RCC 7860 (cell line): ENCODE measurements at places on chromosomes 6 and 20.

DNA sequence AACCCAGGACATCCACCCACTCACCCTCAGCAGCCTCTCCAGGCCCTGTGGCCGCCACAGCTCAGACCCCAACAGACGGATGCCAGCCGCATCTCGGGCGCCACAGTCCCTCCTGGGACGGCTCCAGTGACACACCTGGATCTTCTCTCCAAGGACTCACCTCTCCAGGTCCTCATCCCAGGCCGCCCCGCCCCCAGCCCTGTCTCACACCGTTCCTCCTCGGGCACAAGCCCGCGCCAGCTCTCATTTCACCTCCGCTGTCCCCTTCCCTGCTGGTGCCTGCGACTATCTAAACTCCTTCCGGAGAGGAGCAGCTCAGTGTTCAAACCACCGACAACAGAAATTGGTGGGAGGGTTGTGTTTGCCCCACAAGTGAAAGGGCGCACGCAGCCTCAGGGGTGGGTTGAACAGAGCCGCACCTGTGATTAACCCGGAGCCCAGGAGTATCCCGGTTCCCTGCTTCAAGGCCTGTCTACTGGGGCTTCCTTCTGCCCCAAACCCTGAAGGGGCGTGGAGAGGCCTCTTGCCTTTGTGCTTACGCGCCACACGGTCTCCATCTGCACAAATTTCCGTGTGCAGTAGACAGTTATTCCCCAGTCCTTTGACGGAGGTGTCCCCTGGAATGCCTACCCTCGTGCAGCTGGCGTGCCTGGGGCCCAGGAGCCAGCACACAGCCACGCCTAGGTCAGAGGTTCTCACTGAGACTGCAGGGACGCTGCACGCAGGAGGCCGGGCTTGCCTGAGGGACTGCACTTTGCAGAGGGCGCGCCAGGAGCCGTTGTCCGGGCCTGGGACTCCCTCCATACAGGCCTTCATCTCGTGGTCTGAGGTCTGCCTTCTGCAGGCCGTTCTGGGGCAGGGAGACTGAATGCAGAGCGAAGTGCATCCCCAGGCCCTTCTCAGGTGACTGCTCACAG is 232.7 kb downstream of the DLL1 start:
- DNase-seq = no peak

DNA sequence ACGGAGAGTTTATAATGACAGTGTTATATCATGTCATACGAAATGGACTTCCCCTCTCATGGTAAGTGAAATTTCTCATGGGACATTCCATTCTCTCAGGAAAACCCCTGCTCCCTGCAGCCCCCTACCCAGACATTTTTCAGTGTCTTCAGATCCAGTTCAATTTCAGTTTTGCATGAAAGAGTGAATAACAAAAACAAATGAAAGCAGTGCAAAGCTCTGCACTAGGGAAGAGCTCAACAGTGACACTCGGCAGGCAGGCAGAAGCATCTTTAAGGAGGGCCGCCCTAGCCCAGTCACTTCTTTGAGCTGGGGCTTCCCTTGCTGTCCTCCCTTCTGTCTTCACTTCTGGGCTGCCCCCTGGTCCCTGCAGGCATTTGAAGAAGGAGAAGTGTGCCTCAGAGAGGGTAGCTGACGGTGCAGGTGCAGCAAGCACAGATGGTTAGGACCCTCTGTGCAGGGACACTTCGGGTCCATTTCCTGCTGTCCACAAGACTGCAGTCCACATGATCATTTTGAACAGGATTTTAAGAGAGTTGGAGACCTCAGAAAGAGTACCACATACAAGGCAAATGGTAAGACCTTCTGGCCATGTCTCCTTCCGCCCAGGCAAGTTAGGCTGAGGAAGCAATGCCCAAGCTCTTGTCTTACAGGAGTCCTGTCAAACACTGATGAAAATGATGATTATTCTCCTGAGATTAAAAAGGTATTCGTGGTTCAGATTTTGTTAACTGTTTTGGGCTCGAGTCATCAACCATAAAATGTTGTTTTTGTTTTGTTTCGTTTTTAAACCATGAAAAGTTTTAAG is 5.4 kb upstream of the DUSP22 start:
- no peak for DNase-seq

DNA sequence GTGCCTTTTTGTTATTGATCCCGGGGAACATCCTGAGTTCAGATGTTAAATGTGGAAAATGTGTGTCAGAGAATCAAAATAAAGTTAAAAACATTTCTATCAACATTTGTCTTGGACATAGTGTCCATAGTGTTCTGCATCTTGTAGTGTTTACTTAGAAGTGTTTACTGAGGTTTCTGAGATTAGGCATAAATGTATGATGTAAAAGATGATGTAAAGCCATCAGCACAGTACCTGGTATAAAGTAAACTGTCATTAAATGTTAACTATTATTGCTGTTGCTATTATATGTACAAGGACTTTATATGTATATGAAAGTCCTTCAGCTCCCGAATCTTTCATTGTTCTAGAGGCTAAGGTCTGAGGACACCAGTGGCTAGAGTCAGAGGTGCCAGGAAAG is 28.2 kb upstream of the VEGFA start:
- no peak for DNase-seq

DNA sequence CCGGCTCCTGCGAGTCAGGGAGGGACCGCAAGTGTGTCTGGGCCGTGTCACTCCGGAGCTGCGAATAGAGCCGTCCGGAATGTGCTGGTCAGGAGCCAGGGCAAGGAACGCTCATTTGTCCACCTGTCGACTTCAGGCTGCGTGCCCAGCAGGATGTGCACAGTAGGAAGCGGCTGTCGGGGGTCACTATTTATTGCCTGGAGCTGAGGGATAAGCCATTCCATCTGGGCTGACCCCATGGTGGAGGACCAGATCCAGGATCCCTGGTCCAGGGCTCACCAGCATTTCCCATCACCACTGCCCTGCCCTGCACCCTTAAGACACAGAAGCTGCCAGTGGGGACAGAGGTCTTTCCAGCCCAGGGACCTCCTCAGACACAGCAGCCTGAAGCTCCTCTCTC is 14.7 kb downstream of the NTSR1 start:
- DNase-seq = no peak

- DNase-seq = no peak
Observed at GRCh38 chr20:21515300-21516179, 1.7 kb upstream of the NKX2-2 start.

GRCh38 chr6:108421366-108421765 is 126.5 kb downstream of the AFG1L start:
- DNase-seq = no peak

DNA sequence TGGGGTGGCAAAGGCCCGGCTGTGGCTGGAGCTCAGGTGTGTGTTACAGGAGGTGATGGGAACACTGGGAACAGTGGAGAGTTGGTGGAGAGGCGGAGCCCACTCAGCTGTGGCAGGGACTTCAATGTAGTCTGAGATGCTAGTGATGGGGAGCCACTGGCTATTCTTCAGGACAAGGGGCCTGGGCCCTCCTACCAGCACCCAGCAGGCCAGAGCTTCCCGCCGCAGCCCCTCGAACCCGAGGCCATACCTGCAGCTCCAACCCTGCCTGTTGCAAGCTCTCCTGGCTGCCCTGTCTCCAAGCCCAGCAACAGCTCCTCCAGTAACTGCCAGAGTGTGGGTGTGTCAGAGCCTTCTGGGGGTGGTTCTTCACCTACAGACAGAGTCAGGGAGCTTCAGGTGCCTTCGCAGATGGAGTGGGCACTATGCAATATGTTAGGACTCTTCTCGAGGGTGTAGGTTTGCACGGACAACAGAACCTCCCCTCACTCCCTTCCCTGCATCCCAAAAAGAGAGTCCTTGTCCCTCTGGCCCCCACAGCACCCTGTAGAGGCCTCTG is 146.2 kb upstream of the MLN start:
- DNase-seq = no peak

- DNase-seq = no peak
Observed at GRCh38 chr20:58921564-58921963, 59.5 kb upstream of the NELFCD start.

DNA sequence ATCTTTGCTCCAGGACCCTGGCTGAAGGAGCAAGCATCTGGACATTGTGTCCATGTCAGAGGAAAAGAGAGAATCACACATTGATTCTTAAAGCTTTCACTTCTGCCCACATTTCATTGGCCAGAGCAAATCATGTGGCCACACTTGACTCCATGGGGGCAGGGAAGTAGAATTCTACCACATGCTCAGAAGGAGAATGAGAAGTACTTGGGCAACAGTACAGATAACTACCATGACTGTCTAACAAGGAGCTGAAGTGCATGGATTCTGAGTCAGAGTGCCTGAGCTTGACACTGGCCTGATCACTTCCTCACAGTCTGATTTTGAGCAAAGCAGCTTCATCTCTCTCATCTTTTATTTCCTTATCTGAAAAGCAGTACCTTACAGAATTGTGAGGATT is 38.6 kb downstream of the GHRH start:
- DNase-seq = peak; percentile 50

DNA sequence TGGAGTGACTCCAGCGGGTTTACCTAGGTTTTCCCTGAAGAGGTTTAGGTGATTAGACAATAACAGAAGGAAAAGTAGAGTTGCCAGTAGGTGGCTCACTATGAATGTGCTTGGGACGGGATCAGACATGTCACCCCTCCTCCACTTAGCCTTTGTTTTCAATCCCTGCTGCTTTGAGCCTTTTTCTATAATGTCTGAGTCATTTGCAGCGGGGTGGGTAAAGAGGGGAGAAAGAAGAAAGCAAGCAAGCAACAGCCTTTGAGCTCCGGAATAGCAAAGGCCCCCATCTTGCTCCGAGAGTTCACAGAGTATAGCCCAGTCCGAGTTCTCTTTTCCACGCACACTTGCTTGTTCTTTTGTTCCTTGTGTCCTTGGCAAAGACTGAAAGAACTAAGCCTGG is 129.1 kb downstream of the PACRG start:
- DNase-seq = peak; percentile 41

DNA sequence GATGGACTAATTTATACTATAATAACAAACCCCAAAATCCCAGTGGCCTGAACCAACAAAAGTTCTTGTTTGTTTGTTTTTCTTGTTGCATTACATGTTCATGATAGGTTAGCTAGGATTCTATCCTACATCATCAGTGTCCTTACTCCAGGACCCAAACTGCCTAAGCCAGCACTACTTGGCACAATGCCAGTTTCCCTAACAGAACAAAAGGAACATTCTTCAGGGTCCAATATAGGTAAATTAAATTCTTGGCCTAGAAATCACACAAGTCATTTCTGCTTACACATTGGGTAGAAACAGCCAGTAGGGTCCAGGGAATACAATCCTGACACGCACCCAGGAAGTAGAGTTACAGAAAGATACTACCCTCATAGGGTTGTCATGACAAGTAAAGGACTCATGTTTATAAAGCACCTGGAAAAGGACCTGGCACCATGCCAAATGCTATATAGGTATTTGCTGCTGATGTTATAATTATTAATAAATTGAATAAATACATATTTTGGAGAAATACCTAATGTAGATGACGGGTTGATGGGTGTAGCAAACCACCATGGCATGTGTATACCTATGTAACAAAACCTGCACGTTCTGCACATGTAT is 38.8 kb downstream of the RCAN2 start:
- DNase-seq = no peak

DNA sequence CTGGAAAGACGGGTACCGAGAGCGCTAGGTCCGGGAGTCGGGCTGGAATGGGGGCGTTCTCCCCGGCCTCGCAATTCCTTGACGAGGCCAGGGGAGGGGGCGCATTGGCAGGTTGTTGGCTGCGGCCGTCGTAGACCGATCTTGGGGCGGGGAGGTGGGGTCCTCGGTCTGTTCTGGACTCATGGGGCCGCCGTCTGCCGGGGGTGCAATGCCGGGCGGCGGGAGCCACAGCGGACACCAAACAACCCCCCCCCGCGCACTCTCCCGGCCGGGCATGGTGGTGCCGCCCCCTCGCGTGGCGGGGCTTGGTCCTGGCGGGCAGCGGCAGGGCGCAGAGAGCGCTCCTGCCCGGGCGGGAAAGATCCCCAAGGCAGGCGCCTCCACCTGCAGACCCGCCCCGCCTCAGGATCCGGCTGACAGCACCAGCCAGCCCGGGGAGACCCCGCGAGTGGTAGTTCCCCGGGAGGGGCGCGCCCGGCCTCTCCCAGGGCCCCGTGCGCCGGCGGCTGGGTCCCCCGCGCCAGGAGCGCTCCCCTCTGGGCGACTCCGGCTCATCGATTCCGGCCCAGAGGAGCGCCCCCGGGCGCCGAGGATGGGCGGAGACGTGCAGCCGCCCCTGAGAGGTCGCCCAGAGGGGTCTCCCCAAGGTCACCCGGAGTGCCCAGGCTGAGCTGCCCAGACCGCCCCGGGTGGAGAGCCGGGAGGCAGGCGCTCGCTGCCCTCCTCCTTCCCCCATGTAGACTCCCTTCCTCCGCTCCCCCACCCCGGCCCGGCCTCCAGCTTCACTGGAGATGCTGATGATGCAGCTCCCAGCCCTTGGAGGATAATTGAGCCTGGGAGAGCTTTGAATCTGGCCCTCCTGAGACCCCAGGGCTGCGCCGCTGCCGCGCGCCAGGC is 709 bp downstream of the PPP1R16B start:
- DNase-seq = no peak

- no peak for DNase-seq
Observed at GRCh38 chr6:72322771-72323170, 299.1 kb upstream of the KCNQ5 start.

DNA sequence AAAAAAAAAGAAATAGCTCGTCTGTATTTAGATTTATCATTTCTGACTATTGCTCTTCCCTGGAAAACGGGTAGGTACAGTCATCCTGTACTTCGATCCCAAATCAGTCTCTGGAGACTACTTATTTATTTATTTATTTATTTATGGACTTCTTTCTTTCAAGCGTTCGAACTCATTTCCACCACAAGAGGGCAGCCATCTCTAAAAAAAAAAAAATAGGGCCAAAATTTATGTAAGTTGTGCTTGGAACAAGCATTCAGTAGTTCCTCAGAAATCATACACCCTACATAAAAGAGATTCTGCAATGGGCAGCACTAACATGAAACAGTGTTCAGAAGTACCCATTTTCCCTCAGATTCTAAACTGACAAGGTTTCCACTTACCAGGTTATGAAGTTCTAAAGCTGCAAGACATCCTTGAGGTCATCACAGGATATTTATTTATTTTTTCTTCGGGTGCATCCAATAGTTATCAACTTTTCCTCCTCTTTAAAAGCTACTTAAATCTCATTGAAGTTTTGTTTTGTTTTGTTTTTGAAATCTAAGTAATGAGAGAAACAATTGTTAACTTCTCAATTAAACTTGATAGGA is 1.9 kb upstream of the BMP2 start:
- peak; percentile 46 for DNase-seq

- no peak for DNase-seq
Observed at GRCh38 chr6:128367437-128367836, 153.0 kb downstream of the PTPRK start.

DNA sequence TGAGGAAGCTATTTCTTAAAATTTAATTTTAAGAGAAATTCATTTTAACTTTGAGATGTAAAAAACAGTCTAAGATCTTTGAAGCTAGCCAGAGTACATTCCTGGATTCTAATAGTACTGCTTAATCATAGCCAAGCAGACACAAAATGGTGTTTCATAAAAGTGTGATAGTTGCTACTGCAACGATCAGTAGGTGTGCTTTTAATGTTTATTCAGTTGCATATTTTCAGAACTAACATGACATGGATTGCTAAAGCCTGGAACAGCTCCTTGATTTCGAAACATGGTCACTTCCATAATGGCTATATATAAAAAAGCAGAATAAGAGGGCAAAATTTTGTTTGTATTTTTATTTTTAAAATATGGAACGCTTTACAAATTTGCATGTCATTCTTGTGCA is 35.5 kb downstream of the SESN1 start:
- no peak for DNase-seq
